ENCODE measurements at places on chromosomes 13 and 19.

- no peak for DNase-seq
These were observed at the start of gene LYPD3 for GRCh38 chr19:43465468-43466120. Gene LYPD3, minus strand, starts transcription at chr19:43465608. Its CDS starts 37 bp downstream, at chr19:43465571.

DNA sequence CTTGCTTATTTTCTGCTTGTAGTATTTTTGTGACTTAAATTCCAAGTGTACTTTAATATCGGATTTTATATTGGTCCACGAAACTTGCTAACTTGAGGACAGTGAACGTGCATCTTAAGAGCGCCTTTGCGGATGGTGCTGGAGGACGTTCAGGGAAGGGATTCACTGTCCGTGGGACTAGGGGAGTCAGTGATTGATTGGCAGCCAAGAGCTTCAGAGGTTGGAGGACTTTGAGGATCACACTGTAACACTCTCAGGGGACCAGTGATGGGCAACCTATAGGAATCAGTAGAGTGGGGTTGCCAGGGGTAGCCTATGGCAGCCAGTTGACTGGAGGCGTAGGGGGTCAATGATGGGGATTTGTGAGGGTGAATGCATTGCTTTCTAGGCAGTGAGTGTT, 516 bp downstream of the ZNF175 start:
- no peak for DNase-seq

DNA sequence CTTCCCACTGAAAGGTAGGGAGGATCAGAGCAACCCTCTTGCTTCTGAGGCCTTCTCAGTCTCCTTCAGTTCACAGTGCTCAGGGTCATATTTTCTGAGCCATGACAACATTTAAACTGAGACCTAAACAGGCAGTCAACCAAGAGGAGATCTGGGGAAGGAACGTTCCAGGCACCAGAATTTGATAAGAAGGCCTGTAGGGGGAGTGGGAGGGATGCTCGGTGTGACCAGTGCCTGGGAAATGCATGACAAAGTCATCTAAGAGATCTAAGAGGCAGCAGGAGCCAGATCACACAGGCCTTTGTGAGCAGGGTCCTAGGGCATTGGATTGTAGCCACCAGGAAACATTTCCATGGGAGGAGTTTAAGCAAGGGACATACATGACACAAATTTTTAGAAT, 71.6 kb downstream of the SHISA2 start:
- no peak for DNase-seq

GRCh38 chr19:41548954-41549688, 26.8 kb upstream of the CEACAM21 start:
- peak; percentile 88 for DNase-seq

DNA sequence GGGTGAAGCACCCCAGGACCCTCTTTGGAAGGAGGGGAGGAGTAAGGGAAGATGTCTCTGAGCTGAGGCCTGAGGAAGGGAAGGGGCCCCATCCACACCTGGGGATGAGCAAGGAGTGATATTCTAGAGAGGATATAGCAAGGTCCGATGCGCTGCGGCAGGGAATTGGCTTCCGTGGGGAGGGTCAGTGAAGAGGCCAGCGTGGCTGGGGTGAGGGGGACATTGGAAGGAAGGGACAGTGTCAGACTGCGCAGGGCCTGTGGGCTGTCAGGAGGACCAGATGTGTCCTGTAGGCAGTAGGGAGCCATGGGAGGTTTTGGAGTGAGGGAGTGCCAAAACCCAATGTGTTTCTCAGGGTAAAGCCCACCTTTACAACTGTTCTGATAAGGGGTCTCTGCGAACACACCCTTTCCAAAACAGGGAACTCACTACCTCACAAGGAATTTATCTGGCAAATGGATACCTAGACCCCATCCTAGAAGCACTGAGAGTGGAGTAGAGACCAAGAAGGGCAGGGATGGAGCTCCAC, 3.7 kb downstream of the LMTK3 start:
- no peak for DNase-seq

DNA sequence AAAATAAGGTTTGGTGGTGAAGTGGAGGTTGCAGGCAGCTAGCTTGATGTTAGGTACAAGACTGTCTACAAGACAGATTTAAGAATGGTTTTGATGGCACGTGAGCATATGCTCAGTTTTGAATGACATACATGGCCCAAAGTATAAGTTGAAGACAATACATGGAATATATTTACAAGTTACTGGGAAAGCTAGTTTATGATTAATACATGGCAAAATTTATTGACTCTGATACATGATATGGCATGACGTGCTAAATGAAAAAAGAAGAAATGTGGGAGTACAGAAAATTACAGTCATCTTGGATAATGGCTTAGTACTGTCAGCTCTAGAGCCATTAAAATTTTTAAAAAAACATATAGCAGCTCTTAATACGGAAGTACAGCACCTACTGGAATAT, 4.4 kb downstream of the KLF5 start:
- DNase-seq, result no peak

DNA sequence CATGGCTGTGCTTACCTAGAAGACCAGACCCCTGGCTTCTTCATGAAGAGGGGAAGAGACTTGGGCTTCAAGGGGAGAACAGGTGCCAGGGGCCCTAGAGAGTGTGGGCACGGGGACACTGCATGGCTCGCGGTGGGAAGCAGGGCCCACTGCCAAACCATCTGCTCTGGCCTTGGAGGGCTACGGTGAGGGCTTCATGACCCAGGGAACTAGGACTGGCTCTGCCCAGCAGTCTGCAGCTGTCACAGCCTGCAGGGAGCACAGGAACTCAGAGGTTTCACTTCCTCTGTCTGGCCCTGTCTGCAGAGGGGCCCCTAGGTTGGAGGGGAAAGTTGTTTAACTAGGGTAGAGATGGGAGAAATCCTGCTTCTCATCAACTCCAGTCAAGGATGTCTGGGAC, 4.3 kb downstream of the ERCC1 start:
- DNase-seq, result peak; percentile 39

DNA sequence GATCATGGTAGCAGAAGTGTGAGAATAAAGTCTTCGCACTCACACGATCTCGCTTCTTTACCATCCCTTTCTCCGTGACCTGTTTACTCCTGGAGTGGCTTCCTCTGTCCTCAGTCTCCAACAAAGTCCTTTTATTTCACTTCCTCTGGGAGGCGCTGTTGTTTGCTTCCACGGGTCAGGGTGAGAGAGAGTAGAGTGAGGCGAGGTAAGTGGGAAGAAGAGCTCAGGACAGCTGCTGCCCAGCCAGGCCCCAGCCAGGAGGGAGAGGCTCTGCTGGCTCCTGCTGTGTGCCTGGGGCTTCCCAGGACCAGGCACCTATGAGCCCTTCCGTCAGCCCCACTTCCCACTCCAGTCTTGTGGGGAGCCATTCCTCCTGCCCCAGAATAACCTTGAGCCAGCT, 242.1 kb downstream of the FGF9 start:
- no peak for DNase-seq

Measured in activated CD4-positive, alpha-beta memory T cell treated with anti-CD3 and anti-CD28 coated beads, Interleukin-2, amount 10 ng/mL, durations not matched to agents 7 days and 5 days (primary cell).